ENCODE measurements at places on chromosomes 11 and 22.

DNA sequence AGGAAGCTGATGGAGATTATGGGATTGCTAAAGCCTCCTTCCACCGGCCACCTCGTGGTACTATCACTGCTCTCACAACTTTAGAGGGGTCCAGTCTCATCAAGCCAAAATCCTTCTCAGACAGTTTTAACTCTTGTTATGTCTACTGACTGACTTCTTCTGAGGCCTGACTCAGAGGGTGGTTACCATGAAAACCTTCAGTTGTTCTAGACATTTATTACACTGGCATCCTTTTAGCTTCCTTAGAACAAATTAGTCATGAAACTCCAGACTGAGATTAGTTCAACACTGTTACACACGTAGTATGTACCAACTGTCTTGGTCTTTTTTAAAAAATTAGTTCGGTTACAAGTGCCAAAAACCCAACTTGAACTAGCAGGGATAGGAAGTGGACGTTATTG lies 7.5 kb downstream of the DIXDC1 start:
- H3K36me3 ChIP-seq: no peaks in the 10 kb centered on the region
- H3K4me1 ChIP-seq: peaks cover 1% of the 10 kb centered on the region
- no peaks in the 10 kb centered on the region for H3K27me3 ChIP-seq
- H3K27ac ChIP-seq: peak overlapping the region; percentile 26
- DNase-seq: no peak

- no peak overlapping the region for H3K4me3 ChIP-seq
- peaks cover 10% of the 10 kb centered on the region for H3K27me3 ChIP-seq
- H3K4me1 ChIP-seq: no peaks in the 10 kb centered on the region
- peak; percentile 92 for DNase-seq
- H3K27ac ChIP-seq: no peak overlapping the region
Measured at GRCh38 chr11:35605706-35606105, 12.6 kb upstream of the FJX1 start.

- no peak overlapping the region for H3K4me3 ChIP-seq
- no peaks in the 10 kb centered on the region for H3K36me3 ChIP-seq
- no peak overlapping the region for H3K27ac ChIP-seq
Measured at GRCh38 chr22:32286290-32286840, 31.2 kb upstream of the SLC5A4 start.

DNA sequence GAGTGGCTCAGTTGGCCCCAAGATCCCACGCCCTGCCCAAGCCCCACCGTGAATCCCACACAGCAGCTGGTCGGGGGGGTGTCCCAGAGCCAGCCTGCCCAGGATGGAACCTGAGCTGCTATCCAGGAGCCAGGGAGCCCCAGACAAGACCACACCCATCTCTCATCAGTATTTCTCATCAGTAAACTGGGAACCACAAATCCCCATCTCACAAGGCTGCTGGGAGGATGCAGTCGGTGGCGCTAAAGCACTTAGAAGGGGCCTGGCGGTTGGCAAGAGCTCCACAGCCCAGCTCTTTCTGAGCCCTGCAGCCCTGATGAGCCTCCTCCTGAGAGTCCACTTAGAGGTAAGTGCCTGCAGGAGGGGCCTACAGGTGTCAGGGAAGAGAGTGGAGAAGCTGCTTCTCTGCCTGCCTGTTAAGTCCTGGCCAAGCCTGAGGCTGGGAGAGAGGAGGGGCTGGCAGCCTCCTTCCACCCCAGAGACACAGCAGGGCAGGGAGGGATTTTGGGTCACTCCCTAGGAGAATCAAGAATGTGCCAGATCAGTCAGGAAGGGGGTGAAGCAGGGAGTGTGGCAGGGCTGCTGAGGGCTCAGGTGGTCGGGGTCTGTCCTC lies 6.1 kb downstream of the FADS3 start:
- H3K27me3 ChIP-seq: no peaks in the 10 kb centered on the region
- H3K27ac ChIP-seq: no peak overlapping the region
- peaks cover 3% of the 10 kb centered on the region for H3K36me3 ChIP-seq

- H3K36me3 ChIP-seq: peaks cover 4% of the 10 kb centered on the region
- H3K4me3 ChIP-seq: no peak overlapping the region
- no peak for DNase-seq
- H3K27me3 ChIP-seq: no peaks in the 10 kb centered on the region
- H3K4me1 ChIP-seq: peaks cover 29% of the 10 kb centered on the region
Measured at GRCh38 chr22:37749226-37749625, 52.4 kb downstream of the TRIOBP start.

DNA sequence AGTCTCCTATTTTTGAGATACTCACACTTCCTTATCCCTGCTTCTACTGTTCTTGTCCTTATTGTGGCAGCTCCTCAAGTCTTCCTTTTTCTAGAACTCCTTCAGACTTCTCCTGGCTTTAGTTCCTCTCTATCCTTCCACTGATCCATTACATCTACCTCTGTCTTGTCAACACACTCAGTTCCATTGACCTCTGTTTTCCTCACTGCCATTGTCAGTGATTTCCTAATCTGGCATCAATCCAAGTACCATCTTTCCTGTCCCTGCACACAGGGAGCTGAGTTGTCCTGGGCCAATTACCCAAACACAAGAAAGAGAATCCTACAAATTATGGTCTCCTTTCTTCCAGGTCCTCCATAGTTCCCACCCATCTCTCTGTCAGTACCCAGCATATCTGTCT lies 27.9 kb upstream of the RIC3 start:
- H3K4me1 ChIP-seq: no peaks in the 10 kb centered on the region
- H3K4me3 ChIP-seq: no peak overlapping the region
- no peaks in the 10 kb centered on the region for H3K36me3 ChIP-seq
- H3K27ac ChIP-seq: no peak overlapping the region
- no peaks in the 10 kb centered on the region for H3K27me3 ChIP-seq
- DNase-seq: no peak

GRCh38 chr11:11604370-11604990 lies 17.3 kb downstream of the GALNT18 start:
- H3K4me1 ChIP-seq: no peaks in the 10 kb centered on the region
- H3K27ac ChIP-seq: no peak overlapping the region
- no peak for DNase-seq
- no peak overlapping the region for H3K4me3 ChIP-seq
- H3K36me3 ChIP-seq: no peaks in the 10 kb centered on the region
- no peaks in the 10 kb centered on the region for H3K27me3 ChIP-seq
